Substantia nigra (tissue), 51 donors: ENCODE measurements at places on chromosomes 2 and 18.
A peak's percentile ranks its signal among the peaks of the same experiment; 100 is the strongest.

- DNase-seq: no peak
These were observed 14.5 kb downstream of the IL1R2 start for GRCh38 chr2:102005989-102006885.

GRCh38 chr2:8587920-8588830, 93.7 kb upstream of the ID2 start:
- no peak for DNase-seq

DNA sequence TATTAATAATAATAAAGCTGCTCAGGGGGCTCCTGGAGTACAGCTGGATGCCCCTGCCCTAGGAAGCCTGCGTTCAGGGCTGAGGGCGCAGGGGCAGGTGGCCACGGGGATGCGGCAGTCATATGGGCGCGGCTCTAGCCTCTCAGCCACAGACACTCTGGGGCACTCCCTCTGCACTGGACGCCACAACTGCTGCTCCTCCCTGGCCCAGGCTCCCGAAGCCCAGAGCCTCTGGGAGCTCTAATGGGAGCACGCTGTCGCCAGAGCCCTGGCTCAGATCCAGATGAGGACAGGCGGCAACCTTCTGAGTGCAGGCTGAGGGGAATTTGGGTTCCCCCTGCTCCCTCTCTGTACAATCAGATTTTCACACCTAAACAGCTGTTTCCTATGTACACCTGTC, 93.6 kb downstream of the MTCL1 start:
- DNase-seq: no peak

DNA sequence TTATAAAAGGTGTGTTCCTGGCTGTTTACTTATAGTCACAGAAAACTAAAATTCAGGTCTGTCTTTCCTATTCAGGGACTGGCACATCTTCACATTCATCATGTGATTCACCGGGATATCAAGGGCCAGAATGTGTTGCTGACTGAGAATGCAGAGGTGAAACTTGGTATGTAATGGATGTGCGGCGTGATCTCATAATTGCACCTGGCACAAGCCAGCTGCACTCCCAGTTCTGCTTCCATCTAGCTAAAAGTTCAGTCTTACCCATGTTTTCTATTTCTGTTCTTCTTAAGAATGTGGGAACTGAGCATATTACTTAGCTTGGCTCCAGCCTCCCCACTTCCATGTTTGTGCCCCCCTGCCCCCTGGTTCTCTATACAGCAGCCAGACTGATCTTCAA, 131.9 kb downstream of the MAP4K4 start:
- DNase-seq: no peak

- DNase-seq: no peak
These were observed 105.8 kb downstream of the MTCL1 start for GRCh38 chr18:8811115-8811514.

GRCh38 chr18:74255131-74255616, 36.6 kb downstream of the CYB5A start:
- DNase-seq: no peak

DNA sequence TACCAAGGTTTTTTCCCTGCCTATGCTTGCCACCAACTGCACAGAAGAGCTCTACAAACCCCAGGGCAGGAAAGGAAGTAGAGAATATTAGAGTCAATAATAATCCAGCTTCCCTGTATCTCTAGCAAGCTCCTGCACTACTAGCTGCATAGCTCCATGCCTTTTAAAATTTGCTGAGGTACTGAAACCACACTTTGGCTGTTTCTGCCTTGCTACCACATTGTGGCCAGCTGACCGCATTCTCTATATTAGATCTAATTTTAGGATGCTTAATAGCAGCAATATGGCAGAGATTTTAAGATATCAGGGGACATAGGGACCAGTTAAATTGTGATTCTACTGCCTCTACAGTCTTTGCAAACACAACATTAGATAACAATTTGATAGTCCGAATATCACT, 534.6 kb downstream of the MBD2 start:
- no peak for DNase-seq

DNA sequence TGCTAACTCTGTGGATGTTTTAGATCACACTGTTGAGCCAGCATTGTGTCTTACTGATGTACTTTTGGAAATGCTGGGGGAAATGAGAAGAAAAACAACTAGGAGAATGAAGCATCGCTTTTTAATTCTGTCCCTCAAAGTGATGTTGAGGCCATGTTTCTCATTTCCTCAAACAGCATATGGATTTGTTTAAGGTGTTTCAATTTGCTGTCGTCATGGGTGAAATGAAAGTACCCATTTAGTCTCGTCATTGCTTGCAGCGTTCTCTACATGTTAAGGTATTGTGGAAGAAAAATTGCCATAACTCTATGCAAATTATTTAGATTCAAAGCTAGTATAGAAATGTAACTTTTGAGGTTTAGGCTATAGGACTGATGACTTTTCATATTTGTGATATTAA, 151.3 kb downstream of the KCTD1 start:
- DNase-seq: no peak

DNA sequence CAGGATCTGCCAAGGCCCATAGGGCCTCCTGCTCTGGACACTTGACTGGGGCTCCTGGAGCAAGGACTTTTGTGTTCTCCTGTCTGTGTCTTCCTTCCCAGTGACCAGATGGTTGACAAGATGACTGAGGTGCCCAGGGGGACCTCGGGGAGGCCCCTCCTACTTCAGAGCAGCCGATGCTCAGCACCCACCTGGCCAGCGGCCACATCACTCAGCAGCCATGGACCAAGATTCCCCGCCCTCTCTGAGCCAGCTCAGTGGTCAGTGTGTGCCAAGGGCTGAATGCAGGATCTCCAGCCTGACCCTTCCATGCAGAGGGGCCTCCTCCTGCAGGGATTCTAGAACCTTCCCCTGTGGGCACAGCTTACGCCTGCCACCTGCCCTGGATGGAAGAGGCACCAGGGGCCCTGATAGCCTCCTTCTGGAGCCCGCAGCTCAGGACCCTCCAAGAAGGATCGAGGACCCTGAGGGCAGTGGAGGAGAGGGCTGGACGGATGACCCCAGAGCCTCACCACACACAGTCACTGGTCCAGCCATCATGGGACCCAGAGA, 87.4 kb upstream of the GPC1 start:
- DNase-seq: no peak

DNA sequence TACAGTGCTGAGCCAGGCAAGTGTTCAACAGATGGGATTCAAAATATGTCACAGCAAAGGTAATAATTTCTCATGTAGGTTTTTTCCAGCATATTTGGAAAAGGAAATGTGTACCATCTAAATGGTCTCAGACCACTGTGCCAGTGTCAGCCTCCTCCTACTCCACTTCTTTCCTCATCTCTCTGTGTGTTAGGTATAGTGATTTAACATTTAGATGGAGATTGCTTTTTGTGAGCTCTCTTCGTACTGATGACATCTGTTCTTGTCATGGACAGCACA, 80.9 kb upstream of the TSPYL6 start:
- no peak for DNase-seq

DNA sequence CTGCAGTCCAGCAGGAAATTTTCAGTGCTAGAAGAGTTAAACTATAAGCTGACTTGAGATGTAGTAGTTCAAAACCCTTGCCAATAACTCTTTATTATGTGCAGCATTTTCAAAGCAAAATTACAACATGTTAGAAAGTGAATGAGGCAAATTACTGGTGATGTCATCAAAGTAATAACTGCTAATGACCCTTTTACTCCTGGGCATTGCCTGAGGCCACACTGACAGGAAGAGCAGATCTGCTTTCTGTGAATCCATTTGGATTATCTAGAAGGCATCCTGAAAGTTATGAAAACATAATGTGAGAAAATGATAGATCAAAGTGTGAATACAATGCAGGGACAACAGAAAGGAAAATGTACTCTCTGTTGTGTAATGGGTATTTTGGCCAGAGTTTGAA, 139.6 kb upstream of the TRIB2 start:
- DNase-seq: no peak

- DNase-seq: no peak
These were observed 17.3 kb upstream of the PSD4 start for GRCh38 chr2:113156278-113157117.

DNA sequence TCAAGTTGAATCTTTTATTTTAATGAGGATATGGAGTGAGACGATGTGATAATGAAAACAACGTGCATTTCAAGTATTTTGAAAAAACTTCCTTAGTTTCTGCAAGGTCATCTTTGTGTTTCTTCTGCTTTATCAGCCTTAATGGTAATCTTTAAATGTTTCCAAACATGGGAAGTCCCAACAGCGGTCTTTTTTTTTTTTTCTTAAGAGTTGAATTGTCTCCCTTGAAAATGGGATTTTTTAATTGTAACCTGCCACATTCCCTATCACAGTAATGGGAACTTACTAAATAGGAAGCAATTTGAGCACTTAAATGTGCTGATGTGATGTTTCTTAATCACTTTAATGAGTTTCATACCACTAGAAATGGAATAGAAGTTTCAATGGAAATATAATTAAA, 45.8 kb downstream of the ATIC start:
- DNase-seq: no peak

DNA sequence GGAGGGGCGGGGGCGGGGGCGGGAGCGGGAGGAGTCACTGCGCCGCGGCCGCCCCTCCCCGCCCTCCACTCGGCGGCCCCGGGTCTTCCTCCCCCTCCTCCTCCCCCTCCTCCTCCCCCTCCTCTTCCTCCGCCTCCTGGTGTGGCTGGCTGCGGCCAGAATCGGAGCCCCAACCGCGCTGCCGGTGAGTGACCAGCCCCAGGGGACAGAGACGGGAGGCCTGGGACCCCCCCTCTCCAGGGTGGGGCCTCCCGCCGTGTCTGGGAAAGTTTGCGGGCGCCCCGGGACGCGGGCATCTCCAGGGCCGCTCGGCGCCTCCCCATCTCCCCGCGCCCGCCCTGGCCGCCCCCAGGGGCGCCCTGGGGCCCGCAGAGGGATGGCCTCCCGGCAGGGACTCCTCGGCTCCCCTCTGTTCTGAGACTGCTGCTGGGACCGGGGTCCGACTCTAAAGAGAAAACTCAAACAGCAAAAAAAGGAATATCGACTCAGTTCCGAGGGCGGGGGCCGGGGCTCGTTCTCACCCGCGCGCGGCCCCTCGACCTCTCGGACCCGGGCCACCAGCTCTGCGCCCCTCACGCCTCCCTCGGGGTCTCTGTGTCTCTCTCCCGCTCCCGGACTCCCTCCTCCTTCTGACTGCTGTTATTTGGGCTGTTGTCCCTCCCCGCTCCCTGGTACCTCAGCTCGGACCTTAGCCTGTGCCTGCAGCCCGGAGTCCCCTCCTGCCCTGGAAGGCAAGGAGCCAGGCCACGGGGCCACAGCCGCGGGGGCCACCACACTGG, at the start of gene STON1:
STON1 (plus strand) TSS at position 122 of the 779 bp plus-strand sequence. CDS start 50,480 bp downstream, outside the sequence.
- peak; percentile 72 for DNase-seq

DNA sequence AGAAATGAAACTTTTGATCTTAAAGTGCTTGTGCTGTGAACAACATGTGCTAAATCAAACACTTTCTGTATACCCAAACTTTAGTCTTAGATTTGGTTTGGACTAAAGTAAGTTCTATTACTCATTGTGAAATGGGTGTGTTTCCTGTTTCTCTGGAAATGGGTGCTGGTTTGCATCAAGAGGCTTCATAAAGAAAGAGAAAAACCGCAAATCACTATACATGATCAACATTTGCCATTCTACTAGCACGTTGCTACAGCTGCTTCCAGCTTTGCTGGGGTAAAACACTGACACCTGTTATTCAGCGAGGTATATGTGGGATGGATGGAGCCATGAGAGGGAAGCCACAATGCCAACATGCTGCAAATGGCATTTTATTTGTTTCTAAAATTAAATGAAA, 547.0 kb upstream of the ACVR2A start:
- no peak for DNase-seq

- DNase-seq: no peak
These were observed 475.1 kb downstream of the TNS1 start for GRCh38 chr2:217527590-217528202.

DNA sequence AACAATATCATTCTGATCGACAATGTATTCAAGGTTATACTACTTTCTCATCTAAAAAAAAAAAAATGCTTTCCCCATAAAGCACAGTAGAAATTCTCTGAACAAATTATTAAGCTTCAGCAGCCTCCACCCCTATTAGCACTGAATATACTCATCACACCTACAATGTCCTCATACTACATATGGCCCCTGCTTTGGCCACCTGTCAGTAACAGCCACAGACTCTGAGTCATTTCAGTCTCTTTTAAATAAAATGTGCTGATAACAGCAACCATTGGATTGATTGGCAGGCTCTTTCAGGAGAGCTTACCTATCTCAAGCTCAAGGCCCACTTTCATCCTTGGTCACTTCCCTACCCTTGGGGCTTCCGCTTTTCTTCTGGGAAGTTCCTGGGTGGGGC, 236.7 kb downstream of the TMX3 start:
- no peak for DNase-seq
